Effector memory CD8-positive, alpha-beta T cell (primary cell): ENCODE measurements at places on chromosomes 16 and 17.
A peak's percentile ranks its signal among the peaks of the same experiment; 100 is the strongest.

- DNase-seq, result no peak
These were observed 750 bp upstream of the GSDMB start for GRCh38 chr17:39919087-39919683.

DNA sequence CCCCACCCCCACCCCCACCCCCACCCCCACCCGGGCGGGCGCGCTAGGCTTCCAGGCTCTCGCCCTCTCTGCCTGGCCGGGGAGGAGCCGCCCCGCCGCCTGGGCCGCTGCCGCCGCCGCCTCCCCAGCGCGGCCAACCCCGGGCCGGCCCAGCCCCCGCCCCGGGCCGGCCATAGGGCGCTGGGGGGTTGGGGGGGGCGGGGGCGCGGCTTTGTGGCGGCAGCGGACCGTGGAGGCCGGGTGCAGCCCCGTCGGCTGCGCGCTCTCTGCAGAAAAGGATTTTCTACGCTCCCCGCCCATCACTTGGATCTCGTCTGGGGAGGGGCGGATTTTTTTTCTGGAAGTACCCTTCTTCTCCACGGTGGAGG, 230.9 kb downstream of the MRTFB start:
- DNase-seq, result no peak

GRCh38 chr17:64315032-64315490, 52.0 kb upstream of the TEX2 start:
- no peak for DNase-seq

DNA sequence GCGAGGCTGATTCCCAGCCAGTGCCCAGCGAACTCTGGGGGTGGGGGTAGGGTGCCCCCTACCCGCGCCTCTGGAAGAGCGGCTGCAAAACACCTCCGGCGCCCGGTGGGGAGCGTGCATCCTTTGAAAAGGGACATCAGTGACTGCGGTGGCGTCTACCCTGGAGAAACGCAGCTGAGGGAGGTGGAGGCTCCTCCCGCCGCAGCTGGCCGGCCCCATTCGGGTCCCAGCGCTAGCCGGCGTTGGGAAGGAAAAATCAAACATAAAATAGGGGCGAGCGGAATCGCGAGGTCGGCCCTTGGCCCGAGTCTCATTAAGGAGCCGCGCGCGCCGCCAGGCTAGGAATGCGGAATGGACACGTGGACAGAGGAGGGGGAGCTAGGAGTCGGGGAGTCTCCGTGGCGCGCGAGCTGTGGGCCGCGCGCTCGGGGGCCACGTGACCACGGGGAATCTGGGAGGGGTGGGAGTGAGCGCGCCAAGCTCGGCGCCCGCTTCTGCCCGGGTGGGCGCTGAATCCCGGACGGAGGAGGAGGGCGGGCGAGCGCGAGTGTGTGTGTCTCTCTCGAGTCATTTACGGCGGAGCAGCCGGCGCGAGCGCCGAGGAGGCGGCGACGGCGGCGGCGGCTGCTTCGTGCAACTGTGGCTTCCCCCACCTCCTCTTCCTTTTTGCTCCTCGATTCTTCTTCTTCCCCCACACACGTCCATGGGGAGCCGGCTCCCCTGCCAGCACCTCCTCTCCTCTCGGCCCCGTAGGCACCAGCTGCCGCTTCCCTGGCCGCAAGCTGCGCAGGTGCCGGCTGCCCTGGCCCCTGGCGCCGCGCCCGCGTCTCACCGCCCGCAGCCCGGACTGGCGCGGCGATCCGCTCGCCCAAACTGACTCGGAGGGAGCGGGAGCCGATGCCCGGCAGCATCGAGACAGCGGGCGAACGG, at the start of gene TMEM132E:
TMEM132E (plus strand) TSS at position 566 of the 930 bp plus-strand sequence. CDS start 1,495 bp downstream, outside the sequence.
- no peak for DNase-seq

DNA sequence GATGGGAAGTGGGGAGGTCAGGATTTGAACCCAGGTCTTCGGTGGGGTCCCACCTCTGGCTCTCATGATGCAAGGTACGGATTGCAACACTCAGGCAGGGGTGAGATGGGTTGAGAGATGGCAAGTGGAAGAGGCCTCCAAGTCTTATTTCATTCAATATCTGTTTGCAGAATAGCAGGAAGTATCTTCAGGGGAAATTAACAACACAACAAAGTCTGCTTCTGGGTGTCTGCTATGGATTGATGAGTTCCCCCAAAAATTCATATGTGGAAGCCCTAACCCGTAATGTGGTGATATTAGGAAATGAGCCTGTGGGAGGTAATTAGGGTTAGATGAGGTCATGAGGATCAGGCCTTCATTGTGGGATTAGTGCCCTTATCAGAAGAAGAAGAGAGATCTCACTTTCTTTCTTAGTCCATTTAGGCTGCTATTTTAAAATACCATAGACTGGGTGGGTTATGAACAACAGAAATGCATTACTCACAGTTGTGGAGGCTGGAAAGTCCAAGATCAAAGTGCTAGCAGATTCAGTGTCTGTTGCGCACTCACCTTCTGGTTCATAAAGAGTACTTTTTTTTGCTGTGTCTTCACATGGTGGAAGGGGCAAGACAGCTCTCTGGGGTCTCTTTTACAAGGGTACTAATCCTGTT, 4.4 kb upstream of the CD300H start:
- DNase-seq, result no peak

DNA sequence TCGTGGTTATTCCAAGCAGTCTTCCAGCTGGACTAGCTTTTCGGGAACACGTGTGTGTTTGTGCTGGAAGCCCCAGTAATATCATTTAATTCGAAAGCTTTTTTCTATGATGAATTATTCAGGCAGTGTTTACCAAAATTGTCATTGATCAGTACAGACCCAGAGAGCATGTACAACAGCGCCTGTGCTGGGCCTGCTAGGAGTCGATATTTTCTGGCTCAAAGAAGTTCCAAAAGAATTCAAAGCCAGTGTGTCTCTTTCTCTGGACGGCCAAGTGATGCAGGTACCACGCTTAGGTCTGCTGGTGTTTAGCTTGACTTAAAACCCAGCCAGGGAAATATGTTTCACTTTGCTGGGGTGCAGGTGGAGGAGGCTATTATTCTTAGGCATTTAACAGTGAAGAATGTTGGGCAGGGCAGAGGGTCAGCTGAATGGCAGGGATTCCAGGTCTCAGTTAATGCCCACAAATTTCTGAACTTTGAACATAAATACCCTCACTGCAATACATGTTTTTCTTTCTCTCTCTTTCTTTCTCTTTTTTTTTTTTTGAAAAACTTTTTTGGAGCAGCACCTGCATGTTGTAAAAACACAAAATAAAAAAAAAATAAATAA, 401.3 kb downstream of the WWOX start:
- no peak for DNase-seq

- no peak for DNase-seq
These were observed 81.8 kb downstream of the VAT1L start for GRCh38 chr16:77869997-77870813.

GRCh38 chr17:33521784-33522183, 228.7 kb upstream of the ASIC2 start:
- DNase-seq, result no peak

DNA sequence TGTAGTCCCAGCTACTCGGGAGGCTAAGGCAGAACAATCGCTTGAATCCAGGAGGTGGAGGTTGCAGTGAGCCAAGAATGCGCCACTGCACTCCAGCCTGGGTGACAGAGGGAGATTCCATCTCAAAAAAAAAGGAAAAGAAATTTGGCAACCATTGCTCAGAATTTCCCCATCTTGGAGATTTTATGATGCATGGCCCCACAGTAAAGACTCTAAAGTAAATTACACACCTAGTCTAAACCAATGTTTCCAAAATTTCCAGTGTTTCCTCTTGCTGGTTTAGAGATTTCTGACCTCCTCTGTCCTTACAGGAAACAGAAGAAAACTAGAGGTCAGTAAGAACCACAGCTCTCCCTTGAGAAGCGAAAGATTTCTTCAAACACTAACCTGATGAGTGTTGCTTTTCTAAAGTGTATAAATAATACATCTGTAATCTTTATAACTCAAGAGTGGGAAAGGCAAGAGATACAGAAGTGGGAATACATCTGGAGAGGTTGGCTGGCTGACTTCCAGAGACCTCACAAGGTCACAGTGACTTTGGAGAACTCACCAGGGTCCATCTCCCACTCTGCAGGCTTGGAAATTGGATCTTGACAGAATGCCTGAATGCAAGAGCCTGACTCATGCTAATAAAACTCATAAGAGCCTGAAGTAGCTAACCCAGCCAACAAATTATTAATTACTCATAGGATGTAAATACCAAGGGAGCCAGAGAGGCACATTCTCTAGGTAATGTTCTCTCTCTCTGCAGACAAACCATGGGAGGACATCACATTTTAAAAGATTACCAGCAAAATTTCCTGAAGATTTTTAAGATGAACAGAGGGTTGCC, 8.8 kb downstream of the ADAT1 start:
- DNase-seq, result no peak

GRCh38 chr17:4708436-4708835, 2.0 kb upstream of the ARRB2 start:
- DNase-seq, result peak; percentile 49

DNA sequence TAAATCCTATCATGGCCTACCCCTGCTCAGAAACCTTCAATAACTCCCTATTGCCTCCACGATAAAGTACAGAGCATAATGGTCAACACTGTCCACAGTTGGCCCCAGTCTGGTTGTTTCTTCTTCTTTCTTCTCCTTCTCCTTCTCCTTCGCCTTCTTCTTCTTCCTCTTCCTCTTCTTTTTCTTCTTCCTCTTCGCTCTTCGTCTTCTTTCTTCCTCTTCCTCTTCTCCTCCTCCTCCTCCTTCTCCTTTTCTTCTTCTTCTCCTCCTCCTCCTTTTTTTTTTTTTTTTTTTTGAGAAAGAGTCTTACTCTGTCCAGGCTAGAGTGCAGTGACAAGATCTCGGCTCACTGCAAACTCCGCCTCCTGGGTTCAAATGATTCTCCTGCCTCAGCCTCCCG, 23.8 kb downstream of the MRM1 start:
- no peak for DNase-seq

DNA sequence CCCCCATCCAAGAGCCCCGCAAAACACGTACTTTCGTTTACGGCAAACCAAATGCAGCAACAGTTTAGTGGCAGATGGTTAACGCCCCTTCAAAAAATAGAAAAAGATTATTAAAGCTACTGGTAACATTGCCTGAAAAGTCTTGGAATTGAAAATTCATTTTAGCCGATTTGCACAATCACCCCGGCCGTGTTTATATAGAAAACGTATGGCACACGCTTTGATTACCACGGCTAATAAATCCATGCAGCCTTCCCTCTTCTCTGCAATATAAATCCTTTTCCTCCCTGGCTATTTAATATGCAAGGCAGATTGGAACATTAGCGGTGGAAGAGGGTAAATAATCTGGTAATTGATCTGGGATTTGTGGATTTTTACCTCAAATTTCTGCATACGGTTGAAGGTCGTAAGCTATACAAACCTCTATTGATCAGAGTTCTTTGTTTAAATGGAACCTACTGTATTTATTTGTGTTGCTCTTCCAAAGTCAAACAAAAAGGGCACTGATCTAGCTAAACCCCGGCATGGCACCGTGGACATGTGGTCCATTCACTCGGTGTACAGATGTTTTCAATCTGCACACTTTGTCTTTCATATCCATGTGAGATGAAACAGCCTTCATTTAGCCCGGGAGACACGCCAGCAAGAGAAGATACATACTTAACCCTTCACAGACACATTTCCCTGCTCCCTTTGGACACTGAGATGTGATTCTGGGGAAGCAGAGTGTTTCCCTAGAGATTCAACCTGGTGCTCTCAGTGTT, 238.1 kb upstream of the MAF start:
- DNase-seq, result no peak

- DNase-seq, result no peak
These were observed 22.5 kb downstream of the PHKB start for GRCh38 chr16:47483616-47484015.

DNA sequence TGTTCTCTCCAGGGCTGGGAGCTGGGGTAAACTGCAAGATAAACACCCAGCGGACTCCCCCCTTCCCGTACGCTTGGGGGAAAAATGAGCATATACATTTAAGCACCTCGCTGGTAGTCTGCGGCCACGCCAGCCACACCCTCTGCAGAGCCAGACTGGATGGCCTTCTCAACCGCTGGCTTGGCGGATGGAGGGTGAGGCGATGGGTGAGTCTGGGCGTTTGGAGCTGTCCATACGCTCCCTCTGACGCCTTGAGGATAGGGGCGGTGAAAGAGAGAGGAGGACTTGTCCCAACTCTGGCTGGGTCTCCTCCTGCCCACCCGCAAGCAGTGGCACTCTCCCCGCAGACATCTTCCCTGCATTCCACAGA, 1.0 kb downstream of the ITGA3 start:
- no peak for DNase-seq

- DNase-seq, result no peak
These were observed 93.1 kb downstream of the ABCC12 start for GRCh38 chr16:48062681-48063080.

DNA sequence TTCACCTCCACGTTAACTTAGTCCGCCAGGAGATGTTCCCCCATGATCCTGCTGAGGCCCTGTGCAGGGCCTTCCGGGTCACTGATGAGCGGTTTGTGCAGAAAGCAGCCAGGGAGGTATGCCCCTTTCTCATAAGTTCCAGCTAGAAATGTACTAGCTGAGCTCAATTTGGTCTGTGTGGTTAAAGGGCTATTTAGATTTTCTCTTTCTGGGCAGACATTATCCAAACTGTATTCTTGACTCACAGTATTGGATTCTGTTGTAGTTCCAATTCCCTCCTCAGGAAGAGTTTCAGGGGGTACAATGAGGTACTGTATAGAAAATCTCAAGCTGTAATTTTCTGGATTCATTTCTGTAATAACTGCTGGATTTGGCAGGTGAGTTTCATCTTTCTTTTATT, 137.1 kb downstream of the TRIM37 start:
- no peak for DNase-seq

- no peak for DNase-seq
These were observed 41.7 kb downstream of the ESRP2 start for GRCh38 chr16:68194251-68194650.

DNA sequence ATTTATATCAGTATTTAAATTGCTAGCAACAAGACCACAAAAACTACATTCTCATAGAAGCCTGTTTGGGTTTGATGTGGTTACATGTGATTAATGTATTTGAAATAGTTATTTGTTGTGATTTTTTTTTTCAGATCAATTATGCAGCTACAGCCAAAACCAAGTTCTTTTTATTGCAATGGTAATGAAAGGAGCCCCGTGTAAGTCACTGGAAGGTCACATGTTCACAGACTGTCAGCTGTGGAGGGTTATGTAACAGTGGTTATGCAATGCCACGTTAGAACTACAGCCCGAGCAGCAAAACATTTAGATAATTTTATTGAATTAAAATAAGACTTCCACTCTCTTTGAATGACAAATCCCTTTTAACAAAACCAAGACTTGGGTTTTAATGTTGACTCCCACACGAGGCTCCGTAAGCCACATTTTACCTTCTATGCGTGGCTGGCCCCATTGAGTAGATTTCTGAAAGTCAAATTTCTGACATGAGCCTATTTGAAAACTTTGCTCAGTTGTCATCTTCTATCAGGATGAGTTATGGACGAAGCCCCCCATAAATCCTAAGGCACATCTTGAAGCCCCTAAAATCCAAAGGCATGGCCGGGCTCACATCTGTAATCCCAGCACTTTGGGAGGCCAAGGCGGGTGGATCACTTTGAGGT, 41.8 kb upstream of the SEC14L1 start:
- no peak for DNase-seq
